Hippocampal formation (tissue), 2 donors: ENCODE measurements at places on chromosomes 6 and 20.

GRCh38 chr6:74415056-74415455 lies 719.1 kb downstream of the CD109 start:
- DNase-seq: no peak

GRCh38 chr6:51292659-51293058 lies 474.0 kb downstream of the TFAP2B start:
- DNase-seq: no peak

GRCh38 chr6:106608080-106608668 lies 21.1 kb downstream of the RTN4IP1 start:
- no peak for DNase-seq

GRCh38 chr6:84625506-84625905 lies 138.9 kb downstream of the TBX18 start:
- DNase-seq: no peak

DNA sequence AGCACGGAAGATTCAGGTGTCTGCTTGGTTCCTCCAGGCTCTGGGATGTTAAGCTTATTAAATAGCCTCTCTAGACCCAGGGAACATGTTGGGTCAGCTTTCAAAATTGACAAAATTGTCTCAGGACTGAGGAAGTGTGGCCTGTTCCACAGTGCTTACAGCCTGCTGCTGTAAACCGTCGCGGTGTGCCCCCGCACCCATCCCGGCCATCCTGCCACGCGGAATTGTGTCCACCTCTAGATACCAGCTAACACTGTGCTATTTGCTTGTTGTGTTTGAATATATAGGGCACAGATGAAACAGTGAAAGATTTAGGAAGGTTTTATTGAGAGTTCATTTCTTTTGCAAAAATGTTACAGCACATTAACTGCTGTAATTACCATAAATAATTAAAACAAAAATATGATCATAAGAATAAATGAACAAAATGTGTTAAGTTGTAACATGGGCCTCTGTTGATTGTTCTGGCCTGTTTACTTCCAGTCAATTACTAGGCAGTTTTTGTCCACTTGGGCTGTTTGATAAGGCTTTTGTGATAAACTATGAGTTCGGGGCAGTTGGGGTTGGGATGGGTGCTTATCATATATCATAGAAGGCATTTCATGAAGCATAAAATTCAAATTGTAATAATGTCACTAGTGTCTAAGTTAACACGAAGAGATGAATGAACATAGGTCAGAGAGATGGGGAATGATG lies 77.4 kb downstream of the ARID1B start:
- DNase-seq: no peak

DNA sequence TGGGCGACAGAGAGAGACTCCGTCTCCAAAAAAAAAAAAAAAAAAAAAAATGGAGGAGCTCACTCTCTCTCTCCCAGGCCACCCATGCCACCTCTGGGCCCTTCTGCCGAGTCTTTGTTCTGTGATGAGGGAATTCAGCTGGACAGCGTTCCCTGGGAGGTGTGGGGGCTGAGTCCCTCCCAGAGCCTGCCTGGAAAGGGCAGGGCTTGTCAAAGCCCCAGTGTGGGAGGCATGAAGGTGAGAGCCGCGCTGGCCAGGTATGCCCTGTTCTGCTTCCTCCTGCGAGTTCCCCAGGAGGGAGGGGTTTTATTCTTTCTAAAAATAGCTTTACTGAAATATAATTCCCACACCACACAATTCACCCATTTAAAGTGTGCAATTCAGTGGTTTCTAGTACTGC lies 69.6 kb downstream of the TMEM242 start:
- DNase-seq: no peak

GRCh38 chr6:15547400-15547799 lies 115.4 kb downstream of the DTNBP1 start:
- no peak for DNase-seq

GRCh38 chr20:22928679-22929078 lies 106.4 kb upstream of the SSTR4 start:
- no peak for DNase-seq

DNA sequence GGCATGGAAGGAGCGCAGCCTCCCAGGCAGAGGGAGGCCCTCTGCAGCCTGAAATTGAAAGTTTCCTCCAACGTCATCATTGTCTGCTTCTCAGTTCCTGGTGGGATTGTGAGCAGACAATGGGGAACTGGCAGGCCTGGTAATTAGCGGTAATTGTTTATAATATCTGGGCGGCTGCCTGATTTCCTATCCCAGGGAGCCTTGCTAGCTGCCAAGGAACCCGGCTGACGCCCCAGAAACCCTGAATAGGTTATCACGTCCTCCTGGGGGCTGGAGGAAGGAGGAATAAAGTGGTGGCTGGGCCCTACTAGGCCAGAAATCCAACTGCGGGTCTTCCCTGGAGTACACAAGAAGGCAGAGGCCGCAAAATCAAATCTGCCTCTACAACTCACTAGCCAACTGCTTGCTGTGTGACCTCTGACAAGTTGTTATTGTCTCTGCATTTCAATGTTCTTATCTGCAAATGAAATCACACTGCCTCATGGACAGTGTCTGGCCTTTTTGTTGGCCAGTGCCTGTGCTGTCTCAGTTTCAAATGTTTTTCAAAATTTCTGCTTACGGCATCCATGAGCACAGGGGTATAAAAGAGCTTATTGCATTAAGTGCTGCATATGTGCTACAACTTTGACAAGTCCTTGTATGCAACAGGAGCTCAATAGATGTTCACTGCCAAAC lies 16.9 kb downstream of the KCNK15 start:
- no peak for DNase-seq

DNA sequence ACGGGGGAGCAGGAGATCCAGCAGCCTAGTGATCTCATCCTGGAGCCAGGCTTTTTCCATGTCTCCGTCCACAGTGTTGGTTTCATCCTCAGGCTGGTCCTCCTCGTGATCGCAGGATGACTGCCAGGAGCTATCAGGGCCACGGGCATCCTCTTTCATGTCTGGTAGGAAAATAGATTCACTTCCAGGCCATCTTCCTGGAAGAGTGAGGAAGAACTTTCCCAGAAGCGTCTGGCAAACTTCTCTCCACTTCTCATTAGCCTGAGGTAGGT lies 15.3 kb upstream of the SLC9A8 start:
- DNase-seq: no peak

DNA sequence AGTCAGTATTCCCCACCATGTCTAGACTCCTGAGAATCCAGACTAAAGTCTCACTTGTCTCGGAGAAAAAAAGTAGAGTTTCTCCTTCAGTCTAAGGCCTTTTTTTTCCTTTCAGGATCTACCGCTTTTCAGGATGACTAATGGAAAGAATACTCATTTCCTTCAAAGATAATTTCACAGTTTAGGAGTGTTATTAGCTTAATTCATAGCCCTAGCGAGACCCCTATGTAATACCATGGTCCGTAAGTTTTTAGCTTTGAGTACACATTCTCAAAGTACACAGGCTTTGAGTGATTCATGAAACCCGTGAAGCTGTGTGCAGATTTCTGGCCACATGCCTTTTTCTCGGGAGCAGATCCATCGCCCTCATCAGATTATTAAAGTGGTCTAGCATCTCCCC lies 133.1 kb downstream of the SOX4 start:
- DNase-seq: no peak

GRCh38 chr20:9228774-9229450 lies 160.0 kb downstream of the PLCB4 start:
- no peak for DNase-seq

- DNase-seq: no peak
Observed at GRCh38 chr6:130034378-130035146, 16.2 kb downstream of the L3MBTL3 start.

- no peak for DNase-seq
Observed at GRCh38 chr6:154414021-154414813, 57.6 kb upstream of the IPCEF1 start.

DNA sequence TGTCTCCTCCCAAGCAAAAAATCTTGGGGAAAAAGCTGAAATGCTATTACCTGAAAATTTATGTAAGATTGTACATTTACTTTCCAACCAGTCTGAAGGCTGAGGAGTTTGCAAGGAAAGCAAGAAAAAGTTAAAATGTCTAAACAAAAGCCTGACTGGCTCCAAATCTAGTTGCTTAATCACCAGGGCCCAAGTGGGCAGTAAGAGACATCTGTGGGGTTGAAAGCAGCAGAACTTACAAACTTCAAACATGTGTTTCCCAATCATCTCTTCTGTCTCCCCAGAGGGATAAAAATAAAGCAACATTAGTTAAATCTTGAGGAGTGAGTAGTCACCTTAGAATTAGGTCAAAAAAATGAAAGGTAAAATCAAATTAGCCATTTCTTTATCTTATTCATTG lies 98.6 kb downstream of the OGFRL1 start:
- no peak for DNase-seq

GRCh38 chr20:3194617-3195280 lies 9.7 kb downstream of the DDRGK1 start:
- no peak for DNase-seq

DNA sequence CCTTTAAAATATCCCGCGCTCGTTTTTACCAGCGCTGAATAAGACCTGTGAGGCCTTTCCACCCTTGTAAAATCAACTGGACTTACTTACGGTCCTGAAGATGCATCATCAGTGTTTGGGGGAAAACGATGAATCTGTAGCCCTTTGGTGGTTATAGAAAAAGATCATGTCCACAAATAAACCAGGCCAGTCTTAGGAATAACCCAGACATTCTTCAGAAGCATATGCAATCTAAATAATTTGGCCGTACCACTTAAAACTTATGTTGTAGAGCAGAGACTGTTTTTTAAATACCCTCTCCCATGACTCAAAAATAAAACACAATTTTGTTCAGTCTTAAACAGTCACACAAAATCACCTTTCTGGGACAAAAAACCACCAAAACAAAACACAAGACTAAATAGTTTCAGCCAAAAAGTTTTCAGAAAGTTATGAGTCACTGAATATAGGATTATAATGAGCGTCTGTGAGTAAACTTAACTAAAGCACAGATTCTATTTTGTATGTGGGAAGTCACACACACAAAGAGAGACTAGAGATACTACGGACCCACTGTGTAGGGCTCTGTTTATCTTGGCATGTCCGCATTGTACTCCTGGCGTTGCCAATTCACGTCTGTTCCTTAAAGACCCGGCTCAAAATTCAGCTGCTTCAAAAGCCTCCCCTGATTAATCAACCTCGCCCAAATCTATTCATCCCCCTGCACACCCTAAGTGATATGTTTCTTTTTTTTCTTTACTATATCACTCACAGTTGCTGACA lies 26.5 kb upstream of the SMOC2 start:
- DNase-seq: no peak

DNA sequence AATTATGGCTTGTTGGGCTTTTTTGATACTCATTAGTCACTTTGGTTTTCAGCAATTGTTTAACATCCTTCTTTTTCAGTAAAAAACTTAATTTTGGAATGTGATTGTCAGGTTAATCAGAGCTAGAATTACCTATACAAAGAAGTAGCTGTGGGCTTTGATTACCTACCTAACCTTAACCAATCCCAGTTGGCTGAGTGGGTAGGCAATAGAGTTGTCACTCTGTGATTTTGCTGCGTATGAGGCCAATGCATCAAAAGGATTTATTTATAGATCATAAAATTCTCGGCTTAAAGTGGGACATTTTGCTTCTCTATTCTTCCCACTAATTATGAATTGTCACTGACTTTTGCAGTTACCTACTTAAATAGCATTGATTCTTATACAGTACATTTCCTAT lies 111.4 kb downstream of the PHACTR1 start:
- no peak for DNase-seq

DNA sequence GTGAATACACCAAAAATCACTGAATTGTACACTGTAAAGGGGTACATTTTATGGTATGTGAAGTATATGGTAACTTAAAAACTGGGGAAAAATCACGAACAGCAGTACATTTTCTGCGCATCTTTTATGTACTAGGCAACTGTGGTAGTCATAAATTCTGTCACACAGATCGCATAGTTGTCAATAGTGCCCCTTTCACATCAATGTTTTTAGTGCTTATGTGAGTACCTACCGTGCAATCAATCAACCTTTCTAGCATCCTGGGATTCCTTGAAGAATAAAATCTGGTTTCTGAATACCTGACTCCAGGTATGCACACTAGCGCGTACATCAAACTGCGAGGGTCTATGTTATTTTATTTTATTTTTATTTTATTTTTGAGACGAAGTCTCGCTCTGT lies 637 bp upstream of the RPF2 start:
- no peak for DNase-seq

GRCh38 chr6:53312355-53312754 lies 36.4 kb downstream of the ELOVL5 start:
- no peak for DNase-seq

DNA sequence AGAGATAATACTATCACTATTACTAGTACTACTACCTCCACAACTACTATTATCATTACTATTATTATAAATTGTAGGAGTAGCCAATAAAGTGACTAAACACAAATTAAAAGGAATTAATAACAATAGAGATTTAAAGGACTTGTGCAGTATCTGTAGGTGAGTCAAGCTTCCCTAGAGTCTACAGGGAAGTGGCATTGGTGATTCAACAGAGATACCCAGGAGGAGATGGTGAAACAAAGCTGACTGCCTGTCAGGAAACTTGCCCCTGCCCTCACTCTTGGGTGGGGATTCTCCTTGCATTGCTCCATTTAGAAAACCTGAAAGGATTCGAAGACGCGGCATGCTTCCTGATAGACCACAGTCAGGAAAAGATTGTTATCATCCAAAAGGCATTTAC lies 23.3 kb upstream of the BCLAF1 start:
- no peak for DNase-seq

- DNase-seq: no peak
Observed at GRCh38 chr20:23880417-23880816, 869 bp upstream of the CST5 start.

DNA sequence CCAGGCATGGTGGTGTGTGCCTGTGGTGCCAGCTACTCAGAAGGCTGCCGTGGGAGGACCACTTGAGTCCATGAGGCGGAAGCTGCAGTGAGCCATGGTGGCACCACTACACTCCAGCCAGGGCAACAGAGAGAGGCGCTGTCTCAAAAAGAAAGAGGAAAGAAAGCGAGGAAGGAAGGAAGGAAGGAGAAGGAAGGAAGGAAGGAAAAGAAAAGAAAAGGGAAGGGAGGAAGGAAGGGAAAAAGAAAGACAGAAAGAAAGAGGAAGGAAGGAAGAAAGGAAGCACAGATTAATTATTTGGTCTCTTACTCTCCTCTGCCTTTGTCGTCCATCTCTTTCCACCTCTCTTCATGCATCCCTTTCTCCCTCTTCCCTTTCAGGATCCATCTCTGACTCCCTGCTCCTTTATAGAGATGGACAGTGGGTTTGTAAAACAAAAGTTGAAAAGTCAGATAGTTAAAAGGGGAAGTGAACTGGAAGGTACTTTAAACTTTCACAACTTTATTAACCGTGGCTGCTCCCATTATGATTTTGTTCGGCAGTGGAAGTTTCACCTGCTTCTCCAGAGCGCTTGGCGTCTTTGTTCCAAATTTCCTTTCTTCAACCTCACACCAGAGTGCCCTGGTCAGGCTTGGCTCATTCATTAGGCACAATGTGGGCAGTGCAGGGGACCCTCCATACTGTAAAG lies 1.5 kb downstream of the HLA-DQA1 start:
- DNase-seq: no peak
